Keratinocyte (primary cell): ENCODE measurements at places on chromosomes 5 and 9.

DNA sequence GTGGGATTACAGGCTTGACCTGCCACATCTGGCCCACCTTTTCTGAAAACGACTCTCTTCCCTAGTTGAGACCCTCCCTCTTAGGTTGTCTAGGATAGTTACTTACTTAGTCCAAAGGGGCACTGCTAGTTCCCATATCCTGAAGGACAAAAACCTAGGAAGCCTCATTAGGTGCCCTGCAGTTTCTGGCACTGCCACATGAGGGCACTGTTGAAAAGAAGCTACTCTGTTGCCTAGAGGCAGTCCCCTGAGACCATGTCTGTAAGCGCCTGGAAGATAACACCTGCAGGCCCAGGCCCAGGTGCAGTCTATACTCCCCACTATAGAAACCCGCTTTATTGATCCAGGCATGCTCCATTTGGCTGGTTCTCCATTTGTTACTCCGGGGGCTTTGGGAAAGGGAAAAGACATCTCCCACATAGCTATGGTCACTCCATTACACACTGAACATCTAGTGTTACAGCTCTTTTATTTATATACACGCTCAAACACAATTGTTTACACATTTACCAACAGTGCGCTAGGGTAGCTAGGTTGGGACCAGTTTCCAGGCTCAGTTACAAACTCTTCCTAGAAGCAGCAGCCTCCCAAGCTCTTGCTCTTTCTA lies 73.4 kb upstream of the PPARGC1B start:
- peak; percentile 13 for DNase-seq

DNA sequence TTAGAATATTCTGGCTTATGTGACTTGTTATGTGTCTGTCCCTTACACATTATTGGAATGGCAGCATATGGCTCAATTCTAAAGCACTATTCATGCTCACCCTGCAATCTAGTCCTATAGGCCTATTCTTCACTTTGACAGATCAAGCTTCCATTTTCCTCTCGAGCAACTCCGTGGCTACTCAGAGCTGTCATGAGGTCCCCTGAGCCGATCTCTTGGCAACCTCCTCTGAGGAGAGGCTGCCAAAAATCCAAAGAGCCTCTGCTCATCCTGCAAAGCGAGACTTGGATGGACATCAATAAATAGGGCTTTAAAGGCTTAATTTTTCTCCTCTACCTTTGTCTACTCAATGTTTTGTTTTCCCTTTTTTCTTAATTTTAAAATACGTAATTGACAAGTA lies 163.8 kb downstream of the GABRB2 start:
- DNase-seq: no peak

DNA sequence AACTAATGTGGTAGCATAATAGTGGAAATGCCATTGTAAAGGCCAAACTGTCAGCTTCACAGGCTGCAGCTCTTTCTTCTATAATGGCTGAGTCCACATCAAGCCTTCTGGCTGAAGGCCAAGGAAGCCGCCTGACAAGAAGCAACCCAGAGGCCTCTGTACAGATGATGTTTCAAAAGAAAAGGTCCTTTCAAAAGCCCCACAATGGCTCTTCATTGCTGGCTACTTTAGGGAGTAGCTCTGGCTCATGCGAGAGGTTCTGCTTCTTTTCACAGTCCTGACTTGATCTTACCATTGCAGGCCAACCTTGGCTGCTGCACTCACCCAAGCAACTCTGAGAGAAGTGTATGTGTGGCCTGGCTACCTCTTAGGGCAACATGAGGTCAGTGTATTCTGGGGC lies 54.5 kb upstream of the EQTN start:
- DNase-seq: no peak

- no peak for DNase-seq
These were observed 86.2 kb downstream of the GCNT1 start for GRCh38 chr9:76545191-76545590.

DNA sequence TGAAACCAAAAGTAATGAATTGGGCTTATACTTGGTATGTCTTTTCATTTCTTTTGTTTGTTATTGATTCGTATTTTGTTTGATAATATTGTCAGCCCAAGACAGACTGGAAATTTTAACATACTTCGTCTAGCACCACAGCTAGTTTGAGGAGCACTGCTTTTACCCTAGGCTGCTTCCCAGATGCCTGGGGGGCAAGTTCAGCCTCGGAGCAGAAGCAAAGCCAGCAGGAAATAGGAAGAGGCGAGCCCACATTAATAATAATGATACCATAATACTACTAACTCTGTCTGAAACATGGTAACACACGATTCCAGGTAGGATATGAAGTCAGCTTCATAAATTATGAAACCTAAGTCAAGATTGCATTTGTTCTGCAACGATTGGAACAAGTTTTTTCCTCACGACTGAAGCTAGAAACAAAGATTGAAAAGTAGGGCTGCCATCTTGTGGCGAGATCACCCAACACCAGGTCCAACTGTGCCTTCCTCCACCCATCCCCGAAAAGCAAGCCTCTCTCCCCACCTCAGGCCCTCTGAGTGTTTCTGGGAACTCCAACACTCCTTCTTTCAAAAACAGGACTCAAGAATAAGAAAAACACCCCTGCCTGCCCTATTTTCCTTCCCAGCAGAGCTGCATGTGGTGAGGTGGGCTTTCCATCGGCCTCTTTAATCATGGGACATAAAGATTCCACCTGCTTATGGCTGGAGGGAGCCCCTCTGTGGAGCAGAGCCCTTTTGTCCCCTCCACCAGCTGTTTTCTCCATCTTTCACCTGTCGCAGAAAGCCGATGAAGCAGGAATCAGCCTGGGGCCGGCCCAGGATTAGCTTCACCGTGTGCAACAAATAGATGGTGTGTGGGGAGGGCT lies 236.4 kb downstream of the CAAP1 start:
- DNase-seq: no peak

GRCh38 chr9:107635101-107635802 lies 145.7 kb upstream of the KLF4 start:
- DNase-seq: no peak

DNA sequence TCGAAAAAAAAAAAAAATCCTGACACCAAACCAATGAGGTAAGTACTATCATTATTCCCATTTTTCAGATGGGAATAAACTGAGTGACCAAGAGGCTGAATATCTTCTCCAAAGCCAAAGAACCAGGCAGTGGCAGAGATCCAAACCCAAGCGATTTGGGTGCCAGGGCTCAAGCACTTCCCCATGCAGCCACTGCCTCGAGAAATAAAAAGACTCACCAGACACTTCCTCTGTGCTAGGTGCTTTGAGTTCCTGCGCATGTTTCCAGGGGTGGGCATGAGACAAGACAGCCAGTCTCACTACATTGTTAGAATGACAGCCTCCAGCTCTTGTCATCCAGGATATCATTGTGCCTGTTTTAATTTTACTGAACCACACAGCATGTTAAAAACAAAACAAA lies 2.3 kb upstream of the RPL26L1 start:
- no peak for DNase-seq

DNA sequence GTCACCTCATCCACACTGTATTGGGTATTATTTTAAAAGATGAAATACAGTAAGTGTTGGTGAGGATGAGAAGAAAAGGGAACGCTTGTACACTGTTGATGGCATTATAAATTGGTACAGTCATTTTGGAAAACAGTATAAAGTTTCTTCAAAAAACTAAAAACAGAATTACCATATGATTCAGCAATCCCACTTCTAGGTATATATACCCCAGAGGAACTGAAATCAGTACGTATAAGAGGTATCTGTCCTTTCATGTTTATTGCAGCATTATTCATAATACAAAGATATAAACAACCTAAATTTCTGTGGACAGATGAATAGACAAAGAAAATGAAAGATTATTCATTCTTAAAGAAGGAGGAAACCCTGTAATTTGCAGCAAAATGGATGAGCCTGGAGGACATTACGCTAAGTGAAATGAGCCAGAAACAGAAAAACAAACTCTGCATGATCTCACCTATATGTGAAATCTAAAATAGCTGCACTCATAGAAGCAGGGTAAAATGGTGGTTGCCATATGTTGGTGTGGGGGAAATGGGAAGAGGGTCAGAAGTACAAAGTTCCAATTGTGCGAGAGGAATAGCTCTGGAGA lies 191.6 kb downstream of the TRIM36 start:
- no peak for DNase-seq

GRCh38 chr5:96734871-96735325 lies 72.7 kb downstream of the CAST start:
- peak; percentile 55 for DNase-seq

GRCh38 chr5:73499756-73500155 lies 1.5 kb downstream of the BTF3 start:
- DNase-seq: no peak

DNA sequence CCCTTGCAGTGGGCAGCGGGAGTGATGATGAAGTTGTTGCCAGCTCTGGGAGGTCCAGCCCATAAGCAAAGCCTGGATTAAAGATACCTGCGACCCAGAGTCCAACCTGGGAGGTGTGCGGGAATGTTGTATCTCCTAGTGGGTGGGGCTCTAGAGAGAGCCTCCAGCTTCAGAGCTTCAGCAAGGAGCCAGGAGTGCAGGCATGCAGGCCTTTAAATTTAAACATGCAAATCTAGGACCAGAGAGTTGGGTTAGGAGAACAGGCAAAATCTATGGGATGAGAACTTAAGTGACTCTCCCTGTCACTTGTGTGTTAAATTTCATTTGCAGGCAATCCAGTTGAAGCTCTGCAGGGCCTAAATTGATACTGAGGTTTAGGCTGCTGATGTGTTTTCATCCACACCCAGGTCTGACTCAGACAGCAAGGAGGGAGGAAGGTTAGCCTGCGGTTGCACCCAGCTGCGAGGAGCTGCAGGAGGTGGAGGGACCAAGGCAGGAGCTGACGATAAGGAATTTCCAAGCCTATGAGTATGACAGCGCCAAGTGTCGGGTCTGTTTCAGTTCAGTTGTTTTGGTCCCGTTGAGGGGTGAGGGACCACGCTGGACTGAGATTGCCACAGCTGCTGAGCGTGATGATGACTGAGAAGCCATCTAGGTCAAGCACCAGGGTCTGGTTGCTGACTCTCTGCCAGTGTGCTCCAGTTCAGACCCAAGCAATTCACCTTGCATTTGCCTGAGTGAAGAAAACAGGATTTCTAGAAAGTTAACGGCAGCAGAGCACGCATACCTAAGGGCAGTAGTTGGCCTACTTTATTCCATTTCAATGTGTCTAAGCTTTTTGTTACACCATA lies 243.0 kb downstream of the ICE1 start:
- no peak for DNase-seq

GRCh38 chr5:69129413-69129812 lies 35.6 kb downstream of the SLC30A5 start:
- no peak for DNase-seq

DNA sequence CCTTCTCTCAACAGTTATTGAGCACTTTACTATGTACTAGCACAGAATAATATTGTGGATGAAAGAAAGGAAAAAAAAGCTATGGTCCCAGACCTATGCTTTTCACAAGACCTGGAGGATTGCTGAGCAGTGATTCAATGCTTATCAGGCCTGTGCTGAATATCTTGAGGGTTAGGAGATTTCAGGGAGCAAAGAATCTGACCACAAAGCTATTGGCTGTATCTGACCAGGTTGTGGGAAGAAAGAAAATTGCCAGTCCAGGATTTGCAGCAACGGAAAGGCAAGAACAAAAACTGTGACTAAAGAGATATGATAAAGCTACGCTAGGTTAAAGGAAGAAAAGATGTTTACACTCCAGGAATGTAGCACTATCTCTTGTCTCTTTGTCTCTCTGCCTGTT lies 14.9 kb upstream of the MACIR start:
- no peak for DNase-seq

DNA sequence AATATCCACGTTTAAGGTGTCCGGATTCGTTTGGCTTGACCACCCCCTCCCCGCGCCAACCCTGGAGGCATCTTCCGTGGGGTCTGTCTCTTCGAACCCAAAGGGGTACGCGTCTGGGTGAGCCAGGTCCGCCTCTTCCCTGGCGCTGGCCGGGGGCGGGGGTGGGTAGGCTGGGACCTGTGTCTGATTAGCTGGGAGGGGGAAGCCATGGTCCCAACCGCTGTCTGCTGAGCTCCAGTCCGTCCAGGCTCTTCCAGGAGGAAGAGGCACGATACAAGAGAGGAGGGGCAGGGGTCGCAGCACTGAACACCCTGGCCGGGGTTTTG lies at the start of gene LVRN:
Gene LVRN, plus strand, starts transcription at position 237 of the 326 bp plus-strand sequence. CDS start 143 bp downstream, outside the sequence.
- DNase-seq: no peak

- peak; percentile 9 for DNase-seq
These were observed 15.3 kb upstream of the GRXCR2 start for GRCh38 chr5:145887976-145888574.

- DNase-seq: no peak
These were observed 21.2 kb upstream of the LOX start for GRCh38 chr5:122099060-122099790.

DNA sequence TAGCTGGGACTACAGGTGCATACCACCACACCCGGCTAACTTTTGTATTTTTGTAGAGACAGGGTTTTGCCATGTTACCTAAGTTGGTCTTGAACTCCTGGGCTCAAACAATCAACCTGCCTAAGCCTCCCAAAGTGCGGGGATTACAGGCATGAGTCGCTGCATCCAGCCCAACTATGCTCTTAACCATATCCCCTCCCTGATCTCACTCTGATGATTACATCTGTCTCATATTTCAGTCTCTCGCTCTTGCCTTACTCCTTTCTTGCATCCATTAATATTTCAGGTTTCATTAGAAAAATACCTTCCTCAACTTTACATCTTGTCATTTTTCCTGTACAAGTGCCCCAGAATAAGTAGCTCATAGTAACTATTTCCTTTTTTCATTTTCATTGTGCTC lies 61.0 kb upstream of the BASP1 start:
- DNase-seq: no peak

DNA sequence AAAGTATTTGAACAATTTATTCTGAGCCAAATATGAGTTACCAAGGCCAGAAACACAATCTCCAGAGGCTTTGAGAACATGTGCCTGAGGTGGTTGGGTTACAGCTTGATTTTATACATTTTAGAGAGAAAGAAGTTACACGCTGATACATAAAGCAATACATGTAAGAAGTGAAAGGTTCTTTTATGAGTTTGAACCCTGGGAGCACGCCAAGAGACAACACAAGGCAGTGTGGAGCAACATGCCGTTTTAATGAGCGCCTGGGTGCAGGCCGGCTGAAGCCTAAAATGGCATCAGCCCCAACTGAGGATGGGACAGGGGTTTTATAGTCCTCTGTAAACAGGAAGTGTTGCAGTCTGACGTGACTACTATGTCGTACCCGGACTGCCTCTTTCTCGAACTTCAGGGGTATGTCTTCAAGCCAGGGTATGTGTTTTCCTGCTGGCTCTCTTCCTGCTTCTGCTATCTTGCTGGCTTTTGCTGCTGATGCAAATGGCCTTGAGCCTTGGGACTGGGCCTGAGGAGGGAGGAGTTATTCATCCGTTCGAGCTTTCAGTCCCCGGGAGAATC lies 193.7 kb downstream of the CYLC2 start:
- DNase-seq: no peak

- no peak for DNase-seq
These were observed 170.4 kb downstream of the HINT1 start for GRCh38 chr5:130994496-130995253.

DNA sequence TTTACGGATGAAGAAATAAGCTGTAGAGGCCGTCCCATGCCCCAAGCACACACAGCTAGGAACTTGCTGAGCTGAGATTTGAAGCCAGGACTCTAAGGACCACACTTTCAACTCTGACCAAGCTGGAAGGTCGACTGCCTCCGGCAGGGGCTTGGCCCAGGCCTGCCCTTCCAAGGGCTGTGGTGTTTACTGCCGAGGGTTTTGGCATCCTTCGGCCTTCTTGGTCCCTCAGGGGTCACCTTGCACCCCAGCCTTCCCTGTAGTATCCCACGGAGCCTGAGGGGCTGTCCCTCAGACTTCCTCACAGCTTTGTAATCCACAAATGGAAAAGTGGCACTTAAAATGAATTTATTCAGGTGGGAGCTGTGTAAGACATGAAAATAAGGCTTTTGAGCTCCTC lies 83.7 kb upstream of the SPRY4 start:
- DNase-seq: no peak
